Stimulated activated CD8-positive, alpha-beta memory T cell treated with anti-CD3 and anti-CD28 coated beads, Interleukin-7, amount 100 ng/mL, for 1 hour (primary cell): ENCODE measurements at places on chromosomes 3 and 15.

DNA sequence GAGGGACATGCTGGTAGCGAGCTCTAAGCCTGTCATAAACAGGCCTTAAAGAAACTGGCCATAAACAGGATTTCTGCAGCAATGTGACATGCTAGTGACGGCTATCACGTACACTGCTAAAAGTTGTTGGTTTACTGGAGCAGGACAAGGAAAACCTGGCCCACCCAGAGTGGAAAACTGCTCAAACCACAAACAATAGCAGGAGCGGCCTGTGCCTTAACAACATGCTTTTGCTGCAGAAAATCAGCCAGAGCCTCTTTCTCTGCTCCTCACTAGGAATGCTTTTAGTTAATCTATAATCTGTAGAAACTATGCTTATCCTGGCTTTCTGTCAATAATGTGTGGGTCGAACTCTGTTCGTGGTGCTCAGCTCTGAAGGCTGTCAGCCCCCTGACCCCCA is 202.9 kb upstream of the UBE3A start:
- DNase-seq = no peak

DNA sequence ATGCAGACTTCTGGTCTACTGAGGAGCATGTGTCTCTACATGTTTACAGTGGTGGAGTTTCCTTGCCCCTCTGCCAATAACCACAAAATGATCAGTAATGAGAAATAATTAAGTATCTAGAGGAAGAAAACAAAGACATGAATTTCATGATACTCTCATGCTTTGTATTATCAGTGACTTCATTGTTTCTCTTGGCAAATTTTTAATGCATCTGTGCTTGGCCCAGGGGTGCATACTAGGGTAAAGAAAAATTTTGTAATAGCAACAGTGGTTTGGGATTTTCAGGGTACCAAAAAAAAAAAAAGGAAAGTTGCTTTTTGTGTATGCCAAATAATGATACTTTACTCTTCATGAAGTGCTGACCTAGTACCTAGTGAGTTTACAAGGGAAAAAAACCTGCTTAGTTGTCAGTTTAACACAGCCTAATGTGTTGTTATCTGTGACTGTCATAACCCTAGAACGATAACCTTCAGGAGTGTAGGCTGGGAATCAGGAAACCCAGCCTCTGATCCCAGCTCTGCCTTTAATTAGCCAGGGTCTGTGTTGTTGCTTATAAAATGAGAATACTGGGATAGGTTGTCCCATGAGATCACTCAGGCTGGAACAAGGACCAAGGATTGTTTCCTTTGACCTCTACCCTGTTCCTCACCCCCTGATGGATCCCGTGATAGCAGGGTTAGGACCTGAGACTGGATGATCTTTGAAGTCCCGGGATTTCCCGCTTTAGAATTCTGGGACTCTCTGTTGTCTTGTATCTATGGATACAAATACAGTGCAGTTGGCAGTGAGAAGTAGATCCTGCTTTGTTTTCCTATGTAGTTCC is 117.5 kb downstream of the CMSS1 start:
- no peak for DNase-seq

DNA sequence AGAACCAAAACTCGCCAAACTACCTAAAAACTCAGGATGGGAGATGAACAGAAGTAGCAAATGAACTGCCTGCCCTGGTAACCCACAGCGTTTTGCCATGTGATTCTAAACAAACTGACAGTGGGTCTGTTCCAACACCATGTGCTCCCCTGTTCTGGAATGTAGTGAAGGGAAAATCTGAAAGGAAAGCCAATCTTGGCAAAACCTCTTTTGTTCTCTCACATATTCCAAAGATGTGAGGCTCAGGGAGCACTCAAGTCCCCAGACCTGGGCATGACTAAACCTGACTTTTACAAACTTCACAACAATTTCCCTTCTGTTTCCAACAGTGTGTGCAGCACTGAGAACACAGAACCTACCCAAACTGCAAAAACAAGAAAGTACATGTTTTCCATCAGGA is 116.1 kb downstream of the IMPG2 start:
- DNase-seq = no peak

- no peak for DNase-seq
Measured at GRCh38 chr3:119305286-119305685, 11.1 kb downstream of the ARHGAP31 start.

DNA sequence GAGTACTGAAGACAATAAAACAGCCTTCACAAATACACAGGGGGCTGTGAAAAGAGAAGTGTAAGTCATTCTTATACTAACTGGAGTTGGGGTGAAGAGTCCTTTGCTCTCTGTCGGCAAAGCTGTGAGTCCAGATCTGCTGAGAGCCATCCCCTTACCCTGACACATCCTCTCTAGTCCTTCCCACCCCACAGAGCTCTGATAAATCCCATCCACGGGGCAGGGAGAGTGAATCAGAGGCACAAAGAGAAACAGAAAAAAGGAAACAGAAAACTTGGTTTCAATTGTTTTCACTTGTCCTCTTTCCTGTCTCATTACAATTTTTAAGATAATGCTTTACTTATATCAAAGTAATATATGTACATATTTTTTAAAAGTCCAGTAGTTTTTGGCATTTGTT is 18.2 kb upstream of the ZNF639 start:
- DNase-seq = no peak

GRCh38 chr3:33067484-33067883 is 29.5 kb downstream of the GLB1 start:
- no peak for DNase-seq

- no peak for DNase-seq
Measured at GRCh38 chr3:66362541-66362941, 138.3 kb downstream of the LRIG1 start.

DNA sequence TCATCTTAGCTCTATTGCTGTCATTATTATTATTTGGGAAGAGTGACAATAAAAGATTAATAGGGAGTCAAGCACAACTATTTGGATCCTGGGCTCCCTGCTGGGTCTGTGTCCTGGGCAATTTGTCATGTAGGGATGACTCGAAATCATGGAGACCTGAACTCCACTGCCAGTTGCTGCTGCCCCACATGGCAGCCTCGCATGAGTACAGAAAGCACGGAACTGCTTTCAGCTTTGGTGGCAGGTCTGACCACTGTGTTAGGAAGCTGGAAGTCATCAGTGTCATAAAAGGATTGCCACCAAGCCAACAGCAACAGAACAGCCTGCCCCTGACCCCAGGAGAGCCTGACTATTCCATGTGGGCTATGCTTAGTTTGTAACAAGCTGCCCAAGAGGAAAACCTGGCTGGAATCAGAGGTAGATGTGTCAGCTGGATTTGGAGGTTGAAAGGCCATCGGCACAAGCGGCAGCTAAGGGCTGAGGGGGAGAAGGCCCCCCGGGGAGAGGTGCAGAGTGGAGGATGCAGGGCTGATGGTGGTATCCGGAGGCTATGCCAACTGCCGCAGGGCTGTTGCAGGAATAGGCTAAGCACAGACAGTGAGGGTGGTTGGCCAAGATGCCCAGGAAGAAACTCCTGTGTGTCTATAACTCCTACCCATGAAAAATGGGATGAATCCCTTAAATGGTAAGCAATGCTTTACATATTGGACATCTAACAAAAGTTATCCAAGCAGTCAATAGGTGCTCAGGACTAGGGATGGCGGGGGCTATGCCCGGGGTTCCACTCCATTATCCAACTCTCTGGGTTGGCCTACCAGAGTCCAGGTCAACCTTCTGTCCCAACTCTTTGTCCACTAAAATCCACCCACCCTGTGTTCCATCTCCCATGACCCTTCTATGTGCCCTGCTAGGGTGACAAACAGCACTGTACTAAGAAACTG is 291.6 kb downstream of the ADAMTS17 start:
- no peak for DNase-seq

DNA sequence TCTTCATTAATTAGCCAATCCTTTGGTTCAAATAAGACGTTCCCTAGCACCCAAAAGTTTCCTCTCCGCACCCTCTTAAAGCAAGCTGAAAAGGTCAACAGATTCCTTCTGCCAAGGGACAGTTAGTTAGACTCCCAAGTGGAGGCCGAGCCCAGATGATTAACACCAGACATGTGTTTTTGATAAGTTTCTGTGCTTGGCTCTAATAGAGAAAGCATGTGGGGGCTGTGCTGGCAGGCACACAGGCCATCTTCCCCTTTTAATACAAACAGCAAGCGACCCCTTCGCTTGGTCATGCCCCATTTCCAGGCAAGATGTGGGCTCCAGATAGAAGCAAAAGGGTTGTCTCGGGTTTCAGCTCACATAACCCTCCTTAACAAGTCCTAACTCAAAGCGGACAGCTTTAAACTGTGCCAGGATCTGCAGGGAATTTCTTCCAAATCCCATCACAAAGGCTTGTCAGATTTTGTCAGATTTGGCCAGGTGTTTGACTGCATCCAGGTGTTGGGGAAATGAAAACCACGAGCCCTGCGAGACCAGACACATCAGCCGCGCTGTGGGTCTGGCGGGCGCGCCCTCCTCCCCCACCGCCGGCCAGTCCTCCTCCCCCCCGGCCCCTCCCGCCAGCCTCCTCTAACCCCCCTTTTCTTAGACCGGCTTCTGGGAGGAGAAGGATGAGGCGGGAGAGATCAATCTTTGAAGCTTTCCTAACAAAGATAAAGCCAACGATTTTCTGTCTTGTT is 3.3 kb downstream of the HES1 start:
- DNase-seq = no peak

DNA sequence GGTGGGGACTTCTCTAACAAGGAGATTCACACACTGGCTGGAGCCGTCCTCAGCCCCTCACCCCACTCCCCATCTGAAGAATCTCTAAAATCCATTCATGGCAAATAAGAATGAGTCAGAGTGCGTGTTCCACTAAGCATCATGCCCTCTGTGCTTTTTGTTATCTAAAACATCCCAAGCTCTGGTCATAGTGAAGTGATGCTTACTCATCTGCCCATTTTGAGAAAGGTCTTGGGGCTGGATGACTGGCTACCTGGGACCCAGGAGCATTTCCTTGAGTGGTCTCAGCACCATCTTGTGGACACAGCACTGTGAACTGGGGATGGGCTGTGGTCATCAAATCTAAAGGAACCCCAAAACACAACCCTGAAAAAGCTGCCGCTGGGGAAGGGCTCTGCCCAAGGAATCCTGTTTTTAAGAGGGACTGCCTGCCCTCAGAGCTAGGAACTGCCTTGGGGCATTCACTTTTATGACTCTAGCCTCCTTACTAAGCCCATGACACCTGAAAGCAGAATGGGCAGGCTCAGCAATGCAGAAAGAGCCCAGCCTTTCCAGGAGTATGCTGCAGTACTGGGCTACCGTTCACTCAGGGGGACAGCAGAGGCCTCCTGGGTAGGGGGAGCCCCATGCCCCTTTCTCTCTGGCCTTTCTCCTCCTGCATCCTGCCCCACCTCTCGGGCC is 53.5 kb downstream of the ZBTB38 start:
- DNase-seq = no peak

- no peak for DNase-seq
Measured at GRCh38 chr3:124409650-124410275, 320.5 kb upstream of the UMPS start.

DNA sequence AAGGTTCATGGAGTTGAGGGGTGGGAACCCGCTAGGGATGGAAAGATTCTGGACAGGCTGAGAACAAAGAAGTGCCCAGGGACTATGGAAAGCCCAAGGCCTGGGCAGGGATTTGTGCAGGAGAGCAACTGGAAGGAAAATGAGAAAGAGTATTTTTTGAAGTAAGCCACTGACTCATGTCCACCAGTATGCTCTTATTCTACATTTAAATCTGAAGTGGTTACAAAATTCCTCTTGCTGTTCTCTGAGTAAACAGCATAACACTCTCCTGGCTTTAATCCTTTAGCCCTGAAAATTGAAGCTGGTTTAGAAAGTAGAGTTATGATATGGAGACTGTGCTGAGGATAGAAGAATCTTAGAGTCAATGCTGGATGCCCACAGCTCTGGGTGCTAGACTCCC is 165.2 kb downstream of the ISL2 start:
- DNase-seq = no peak

DNA sequence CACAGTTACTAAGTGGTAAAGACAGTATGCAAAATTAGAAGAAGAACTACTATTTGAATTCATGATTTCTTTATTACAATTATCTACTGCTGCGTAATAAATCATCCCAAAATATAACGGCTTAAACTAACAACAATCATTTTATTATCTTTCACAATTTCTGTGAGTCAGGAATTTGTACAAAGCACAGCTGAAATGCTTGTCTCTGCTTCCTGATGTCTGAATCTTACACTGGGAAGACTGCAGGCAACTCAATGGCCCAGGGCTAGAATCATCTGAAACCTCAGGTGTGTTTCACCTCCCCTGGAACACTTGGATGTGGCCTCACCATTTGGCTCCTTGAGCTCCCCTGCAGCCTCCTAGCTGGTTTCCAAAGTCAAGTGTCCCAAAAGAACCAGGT is 145.1 kb downstream of the MAGI1 start:
- no peak for DNase-seq

GRCh38 chr3:14810801-14811661 is 7.7 kb upstream of the FGD5 start:
- no peak for DNase-seq

DNA sequence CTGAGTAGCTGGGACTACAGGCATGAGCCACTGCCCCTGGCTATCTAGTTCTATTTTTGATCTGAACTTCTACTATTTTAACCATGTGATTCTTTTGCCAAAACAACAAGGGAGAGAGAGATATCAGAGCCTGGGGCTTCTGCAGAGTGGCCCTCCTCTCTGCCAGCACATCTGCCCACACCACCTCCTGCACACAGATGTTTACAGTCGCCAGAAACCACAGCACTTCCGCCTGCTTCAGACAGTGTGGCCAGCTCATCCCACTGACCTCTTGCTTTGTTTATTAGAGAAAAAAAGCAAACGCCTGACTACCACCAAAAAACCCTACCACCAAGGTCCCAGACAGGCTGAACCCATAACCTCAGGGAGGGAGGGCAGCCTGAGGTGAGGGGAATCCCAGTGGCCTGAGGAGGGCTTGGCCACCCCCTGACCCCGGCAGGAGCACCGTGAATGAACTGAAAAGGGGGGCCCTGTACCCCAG is 85.9 kb upstream of the ABHD2 start:
- no peak for DNase-seq

DNA sequence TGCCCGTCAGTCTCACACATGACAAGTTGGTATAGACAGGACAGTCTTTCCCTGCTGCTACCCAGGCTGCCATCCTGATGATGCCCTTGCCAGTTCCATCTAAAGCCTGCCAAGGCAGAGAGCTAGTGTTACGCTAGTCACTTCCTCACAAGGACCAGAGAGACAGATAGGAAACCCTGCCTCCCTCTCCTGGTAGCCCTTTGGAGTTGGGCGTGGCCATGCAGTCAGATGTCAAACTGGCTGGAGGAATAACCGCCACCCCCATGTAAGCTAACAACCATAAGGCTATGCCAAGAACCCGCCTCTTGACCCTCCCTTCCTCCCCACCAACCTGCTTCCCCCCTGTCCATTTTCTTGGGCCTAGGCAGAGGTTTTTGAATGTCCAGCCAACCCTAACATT is 2.8 kb downstream of the TMEM115 start:
- DNase-seq = no peak

DNA sequence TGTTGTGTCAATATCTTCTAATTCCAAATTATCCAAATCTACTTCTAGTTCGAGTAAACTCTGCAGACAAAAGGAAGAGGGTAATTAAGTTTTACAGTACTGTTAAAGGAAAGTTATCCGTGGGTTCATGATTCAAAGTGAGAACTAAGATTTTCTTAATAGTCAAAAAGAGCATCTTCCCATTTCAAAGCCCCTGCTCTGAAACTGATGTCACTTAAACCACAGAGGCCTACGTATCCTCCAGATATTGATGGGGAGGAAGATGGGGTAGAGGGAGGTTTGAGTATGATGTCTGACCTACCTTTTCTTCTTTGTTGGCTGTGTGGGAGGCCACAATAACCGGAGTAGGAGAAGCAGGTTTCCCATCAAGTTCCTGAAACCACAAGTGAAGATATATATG is 14.1 kb downstream of the MRPS22 start:
- no peak for DNase-seq
